ENCODE measurements at places on chromosomes 12 and 14. TPM values are rescaled to one million over a fixed set of nuclear protein-coding genes. Genes with fewer than 3 reads are reported as not detected.

ITGB7 gene
- 0.44 TPM for total RNA-seq

GYS2 gene
- total RNA-seq, result not detected

MOAP1 gene
- 12.4 TPM for total RNA-seq

NEDD8 gene
- 143 TPM for total RNA-seq

KLRF1 gene
- not detected for total RNA-seq

KRT72 gene
- total RNA-seq, result not detected

Measured in smooth muscle cell of trachea (primary cell).